ENCODE measurements at places on chromosomes 1 and 21.

DNA sequence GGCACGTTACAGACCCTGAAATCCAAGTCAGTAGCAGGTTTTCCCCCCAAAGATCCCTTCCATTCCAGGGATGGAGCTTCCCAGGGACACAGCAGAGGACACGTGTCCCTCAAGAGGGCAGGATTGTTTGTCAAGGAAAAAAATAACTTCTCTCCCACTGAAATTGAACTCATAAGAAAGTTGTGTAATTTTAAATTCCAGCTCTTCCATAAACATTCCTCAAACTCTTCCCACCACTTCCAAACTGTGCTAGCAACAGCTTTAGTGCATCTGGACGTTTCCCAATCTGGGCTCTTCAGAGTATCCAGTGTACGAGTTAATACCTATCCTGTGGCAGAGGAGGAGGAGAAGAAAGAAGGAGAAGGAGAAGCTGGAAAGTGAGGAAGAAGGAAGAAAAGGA lies 79.6 kb downstream of the PSMG1 start:
- DNase-seq, result no peak

DNA sequence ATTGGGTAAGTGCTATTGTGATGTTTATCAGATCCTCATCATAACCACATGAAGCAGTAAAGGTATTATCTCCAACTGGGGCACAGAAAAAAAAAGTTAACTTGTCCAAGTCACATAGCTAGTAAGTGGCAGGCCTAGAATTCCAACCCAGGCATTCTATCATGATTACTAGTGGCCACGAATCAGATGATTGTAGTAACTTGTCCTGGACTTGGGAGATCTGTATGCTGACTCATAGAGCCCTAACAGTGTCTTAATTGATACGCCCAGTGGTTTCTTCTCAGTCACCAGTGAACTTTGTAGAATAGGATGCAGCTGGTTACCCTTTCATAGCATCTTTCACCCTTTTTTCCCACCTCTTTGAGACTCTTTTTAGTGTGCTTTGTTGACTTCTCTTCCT lies 91.1 kb upstream of the UBE2U start:
- no peak for DNase-seq

DNA sequence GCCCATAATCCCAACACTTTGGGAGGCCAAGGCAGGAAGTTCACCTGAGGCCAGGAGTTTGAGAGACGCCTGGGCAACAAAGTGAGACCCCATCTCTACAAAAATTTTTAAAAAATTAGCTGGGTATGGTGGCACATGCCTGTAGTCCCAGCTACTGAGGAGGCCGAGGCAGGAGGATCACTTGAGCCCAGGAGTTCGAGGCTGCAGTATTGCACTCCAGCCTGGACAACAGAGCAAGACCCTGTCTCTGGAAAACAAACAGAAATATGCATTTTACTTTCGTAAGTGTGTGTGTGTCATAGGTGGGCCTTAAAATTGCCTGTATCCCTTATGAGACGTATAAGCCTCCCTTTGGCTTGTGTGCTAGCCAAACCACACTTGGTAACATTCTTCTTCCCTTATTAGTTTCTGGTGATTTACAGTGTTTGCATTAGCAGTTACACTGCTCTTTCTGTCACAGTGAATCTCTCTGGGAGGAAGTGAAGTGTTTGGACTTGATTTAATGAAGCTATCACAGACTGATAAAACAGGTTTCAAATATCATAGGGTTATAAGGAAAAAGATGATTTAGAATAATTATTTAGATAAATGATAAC lies 48.9 kb upstream of the KIF26B start:
- no peak for DNase-seq

DNA sequence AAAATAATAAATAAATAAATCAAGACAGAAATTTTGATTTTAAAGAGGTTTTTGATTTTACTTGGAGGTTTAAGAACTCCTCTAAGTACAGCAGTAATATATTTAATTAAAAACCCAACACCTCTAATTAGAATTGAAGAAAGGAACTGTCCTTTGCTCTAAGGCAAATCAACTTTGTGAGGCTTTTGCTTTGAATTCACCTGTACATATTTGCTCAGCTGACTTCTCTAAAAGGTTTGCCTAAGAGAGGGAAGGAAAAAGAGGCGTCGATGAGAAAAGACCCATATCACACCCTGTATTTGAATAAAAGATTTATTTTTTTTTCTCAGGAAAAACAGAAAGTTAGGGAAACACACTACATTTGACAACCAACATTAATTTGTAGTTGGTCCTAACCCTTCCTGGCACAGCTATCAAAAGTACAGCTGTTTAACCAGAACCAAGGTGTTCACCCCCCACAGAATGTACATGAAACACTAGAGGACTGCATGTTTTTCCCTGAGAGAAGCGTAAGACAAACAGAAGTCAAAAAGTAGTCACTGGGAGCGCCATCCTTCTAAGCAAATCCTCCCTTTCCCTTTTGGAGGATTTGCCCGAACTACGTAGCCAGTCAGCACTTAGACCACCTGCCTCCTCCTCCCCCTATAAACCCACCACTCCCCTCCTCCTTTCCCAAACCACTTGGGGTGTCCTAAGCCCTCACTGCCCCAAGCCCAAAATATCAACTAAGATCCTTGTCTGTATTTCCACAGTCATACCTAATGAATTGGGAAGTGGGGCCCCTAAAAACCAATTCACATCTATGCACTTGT lies 4.9 kb downstream of the MCL1 start:
- no peak for DNase-seq

DNA sequence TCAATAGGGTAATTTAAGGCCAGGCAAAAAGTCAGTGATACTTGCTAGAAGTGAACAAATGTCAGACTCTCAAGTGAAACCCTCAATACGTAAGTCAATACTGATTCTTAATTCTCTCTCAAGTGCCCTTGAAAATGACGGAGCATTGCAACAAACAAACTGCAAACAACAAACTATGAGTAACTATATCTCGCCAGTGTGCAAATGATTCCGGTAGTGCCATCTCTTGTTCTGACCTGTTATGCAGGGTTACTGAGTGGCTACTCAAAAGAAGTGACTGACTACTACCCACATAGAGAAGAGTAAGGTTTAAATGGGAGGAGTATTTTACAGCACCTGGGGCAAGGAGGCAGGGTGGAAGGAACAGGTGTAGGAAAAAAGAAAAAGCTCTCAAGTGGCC lies 1.6 kb downstream of the SLC19A2 start:
- DNase-seq, result no peak

- DNase-seq, result no peak
Observed at GRCh38 chr1:198519639-198520501, 20.6 kb downstream of the ATP6V1G3 start.

DNA sequence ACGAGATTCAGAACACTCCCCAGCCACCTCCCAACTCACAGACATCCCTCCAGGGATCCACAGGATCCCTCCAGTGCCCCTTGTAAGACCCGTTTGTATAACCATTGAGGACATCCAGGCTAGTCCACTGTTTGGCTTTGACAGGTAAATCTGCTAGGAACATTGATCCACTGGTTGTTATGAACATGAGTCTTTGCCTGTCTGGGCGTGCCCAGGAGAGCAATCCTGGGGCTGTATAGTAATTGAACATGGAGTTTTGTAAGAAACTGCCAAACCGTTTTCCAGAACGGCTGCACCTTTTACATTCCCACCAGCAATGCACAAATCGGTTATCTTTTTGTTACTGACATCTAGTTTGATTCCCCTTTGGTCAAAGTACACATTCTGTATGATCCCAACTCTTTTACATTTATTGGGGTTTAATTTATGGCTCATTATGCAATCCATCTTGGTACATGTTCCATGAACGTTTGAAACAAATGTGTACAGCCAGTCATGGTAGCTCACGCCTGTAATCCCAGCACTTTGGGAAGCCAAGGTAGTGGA lies 88.7 kb downstream of the WDR4 start:
- no peak for DNase-seq

DNA sequence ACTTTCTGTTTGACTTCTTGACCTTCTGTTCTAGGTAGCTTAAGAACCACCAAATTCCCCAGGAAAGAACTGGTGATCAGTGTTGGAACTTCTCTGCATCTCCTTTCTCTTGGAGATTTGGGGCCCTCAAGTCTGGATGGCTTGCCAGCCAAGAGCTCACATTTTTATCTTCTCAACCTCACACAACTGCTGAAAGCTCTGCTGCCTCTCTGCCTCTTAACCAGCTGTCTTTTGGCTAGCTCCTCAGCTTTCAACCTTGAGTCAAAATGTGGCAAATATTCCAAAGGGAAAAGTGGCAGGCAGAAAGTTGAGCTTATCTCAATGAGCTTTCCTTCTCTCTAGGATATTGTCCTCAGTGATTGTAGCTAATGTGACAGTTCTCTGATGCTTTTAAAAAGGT lies 89.2 kb upstream of the CCDC190 start:
- DNase-seq, result no peak

DNA sequence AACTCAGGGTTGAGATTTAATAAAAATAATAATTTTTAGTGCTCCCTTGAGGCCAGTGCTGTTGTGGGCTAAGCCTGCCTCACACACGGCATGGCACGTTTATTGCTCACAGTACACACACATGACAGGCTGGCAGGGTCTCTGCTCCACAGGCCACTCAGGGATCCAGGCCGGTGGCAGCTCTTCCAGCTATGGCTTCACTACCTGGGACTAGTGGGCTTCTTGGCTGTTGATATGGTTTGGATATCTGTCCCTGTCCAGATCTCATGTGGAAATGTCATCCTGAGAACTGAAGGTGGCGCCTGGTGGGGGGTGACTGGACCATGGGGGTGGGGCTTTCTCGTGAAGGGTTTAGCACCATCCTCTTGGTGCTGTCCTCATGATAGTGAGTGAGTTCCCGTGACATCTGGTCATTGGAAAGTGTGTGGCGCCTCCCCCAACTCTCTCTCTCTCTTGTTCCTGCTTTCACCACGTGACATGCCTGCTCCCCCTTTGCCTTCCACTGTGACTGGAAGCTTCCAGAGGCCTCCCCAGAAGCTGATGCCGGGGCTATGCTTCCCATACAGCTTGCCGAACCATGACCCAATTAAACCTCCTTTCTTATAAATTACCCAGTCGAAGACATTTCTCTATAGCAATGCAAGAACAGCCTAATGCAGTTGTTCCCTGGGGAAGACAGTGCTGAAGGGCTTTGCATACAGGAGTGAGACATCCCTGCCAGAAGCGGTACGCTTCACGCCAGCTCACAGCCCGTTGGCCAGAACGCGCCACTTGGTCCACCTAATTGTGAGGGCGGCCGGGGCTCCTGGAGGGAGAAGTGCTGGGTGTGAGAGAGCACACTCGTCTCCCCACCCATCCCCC lies 226.9 kb upstream of the C1orf174 start:
- DNase-seq, result no peak

GRCh38 chr1:24932284-24932683 lies 2.2 kb upstream of the RUNX3 start:
- no peak for DNase-seq

All from dorsolateral prefrontal cortex (tissue), 122 donors.